ENCODE measurements at places on chromosomes 6 and 20.

- DNase-seq, result no peak
These were observed 12.1 kb upstream of the DDX27 start for GRCh38 chr20:49207076-49207475.

- no peak for DNase-seq
These were observed 38.7 kb upstream of the PPP1R3G start for GRCh38 chr6:5046430-5046829.

DNA sequence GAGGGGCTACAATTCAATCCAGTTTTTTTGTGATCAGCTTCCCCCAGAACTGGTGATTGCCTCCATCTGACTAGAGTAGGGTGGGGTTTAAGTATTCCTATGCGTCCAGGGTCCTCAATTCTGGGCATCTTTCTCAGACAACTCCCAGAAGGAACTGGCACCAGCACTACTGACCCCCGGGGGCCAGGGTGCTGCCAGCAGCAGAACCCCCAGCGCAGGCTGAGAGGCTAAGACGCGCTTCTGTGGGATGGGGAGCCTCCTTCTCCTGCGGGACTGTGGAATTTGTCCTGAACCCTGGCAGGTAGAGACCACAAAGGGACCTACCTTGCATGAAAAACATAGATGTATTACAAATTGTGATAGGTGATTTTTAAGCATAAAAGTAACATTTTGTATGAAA is 124.4 kb downstream of the PACRG start:
- no peak for DNase-seq

- DNase-seq, result no peak
These were observed 11.3 kb downstream of the SERPINB9 start for GRCh38 chr6:2891768-2892170.

- no peak for DNase-seq
These were observed 203.5 kb upstream of the PMEPA1 start for GRCh38 chr20:57913156-57913930.

DNA sequence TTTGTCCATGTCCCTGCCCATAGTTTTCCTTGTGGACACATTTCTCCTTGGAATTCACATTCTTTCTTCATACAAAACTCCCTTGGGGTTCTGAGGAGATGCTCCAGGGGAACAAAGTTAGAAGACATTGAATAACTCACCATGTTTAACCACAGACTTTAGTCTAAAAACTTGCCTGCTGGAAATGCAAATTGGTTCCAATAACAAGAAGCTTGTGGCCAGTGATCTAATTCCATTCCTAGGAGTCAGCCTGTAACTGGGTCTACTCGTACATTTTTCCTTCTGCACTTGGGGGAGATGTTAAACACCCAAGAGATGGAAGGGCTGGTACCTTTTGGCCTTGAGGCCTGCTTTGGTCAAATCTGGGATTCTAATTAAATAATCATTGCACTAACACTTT is 60.2 kb downstream of the SCML4 start:
- DNase-seq, result no peak
